ENCODE measurements at places on chromosomes 1 and 21.

DNA sequence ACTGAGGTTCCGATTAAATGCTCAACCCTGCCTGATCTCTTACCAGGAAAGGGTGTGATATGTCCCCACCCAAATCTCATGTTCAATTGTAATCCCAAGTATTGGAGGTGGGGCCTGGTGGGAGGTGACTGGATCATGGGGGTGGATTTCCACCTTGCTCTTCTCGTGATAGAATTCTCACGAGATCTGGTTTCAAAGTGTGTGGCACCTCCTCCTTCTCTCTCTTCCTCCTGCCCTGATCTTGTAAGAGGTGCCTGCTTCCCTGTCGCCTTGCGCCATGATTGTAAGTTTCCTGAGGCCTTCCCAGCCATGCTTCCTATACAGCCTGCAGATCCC lies 34.9 kb downstream of the RSPH1 start:
- no peak for DNase-seq

GRCh38 chr1:111836111-111836510 lies 80.4 kb downstream of the DDX20 start:
- no peak for DNase-seq

DNA sequence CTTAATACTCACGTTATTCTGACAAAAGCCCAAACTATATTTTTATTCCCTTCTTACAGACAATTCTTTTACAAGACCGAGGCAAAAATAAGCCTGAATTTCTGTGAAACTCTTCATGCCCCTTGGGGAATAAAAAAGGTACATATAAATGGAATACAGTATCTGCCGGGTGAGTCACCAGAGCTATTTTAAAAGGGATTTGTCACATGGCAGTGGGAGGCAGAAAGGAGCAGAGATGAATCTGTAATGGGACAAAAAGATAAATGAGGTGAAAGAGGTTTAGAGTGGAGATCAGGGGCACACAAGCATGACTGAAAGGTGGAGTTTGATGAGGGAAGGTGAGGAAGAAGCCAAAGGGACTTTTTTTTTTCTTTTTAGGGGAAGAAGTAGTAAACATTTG lies 8.8 kb downstream of the XCL1 start:
- no peak for DNase-seq

DNA sequence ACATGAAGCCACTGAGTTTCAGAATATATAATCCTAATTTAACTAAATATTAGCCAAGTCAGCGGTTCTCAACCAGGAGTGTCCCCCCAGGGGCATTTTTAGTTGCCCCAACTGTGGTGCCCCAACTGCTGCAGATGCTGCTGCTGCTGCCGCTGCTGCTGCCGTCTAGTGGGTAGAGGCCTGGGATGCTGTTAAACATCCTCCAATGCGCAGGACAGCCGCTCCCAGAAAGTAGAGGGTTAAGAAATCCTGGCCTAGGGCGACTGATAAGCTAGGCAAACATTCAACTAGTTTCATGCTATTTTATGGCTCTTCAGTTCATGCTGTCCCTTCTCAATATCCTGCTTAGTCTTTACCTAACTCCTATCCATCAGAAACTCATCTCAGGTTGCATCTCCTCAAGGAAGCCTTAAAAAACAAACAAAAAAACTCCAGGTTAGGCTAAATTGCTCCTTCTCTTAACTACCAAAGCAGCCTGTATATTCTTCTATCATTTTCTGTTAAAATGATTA lies 9.9 kb upstream of the DCAF6 start:
- no peak for DNase-seq

- no peak for DNase-seq
These were observed 55.0 kb downstream of the ALG14 start for GRCh38 chr1:95017775-95018174.

GRCh38 chr1:160338580-160338979 lies 4.5 kb downstream of the COPA start:
- DNase-seq = no peak

DNA sequence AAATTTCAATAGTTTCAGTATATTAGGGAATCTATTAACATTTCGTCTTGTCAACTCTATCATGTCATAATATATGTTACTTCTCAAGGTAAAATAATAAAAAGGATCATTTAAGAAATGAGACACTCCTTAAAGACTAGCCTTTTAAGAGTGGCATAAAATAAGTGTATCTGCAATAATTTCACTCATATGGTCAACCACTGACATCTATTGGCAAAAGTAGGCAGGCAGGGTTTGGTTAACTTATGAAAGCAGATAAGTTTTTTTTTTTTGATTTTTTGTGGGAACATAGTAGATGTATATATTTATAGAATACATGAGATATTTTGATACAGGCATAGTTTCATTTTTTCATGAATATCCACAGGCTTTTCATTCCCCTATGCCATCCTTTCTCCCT lies 5.5 kb upstream of the RGS21 start:
- no peak for DNase-seq

- DNase-seq = no peak
These were observed 10.1 kb upstream of the SERTAD4 start for GRCh38 chr1:210222340-210223006.

GRCh38 chr1:208951908-208952307 lies 631.6 kb upstream of the CAMK1G start:
- no peak for DNase-seq

DNA sequence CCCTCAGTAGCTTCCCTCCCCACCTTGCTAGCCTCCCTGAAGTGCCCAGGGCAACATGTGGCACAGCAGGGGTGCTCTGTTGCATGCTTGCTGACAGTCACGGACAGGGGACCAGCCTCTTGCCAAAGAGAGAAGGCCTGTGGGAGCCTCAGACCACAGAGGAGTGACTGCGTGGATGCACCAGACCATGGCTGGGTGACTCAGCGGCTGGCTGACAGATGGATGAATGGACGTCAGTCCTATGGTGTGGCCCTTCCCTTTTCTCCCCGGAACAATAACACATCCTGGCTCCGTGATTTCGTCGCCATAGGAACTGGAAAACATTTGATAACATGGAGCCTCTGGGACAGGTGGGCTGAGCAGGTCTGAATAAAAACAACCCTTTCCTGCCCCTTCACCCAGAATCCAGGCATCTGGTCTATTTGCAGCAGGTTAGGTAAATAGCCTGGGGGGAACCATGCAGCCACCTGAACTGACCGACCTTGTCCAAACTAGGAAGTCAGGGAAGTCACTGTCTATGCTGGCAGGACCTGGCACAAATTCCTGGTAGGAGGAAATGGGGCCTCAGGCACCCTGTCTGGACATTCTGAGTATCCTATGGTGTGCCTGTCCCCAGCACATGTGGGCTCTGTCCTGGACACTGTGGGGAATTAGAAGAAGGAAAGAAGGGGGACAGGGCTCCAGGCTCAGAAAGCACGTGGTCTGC lies 53.3 kb downstream of the NENF start:
- DNase-seq = no peak

DNA sequence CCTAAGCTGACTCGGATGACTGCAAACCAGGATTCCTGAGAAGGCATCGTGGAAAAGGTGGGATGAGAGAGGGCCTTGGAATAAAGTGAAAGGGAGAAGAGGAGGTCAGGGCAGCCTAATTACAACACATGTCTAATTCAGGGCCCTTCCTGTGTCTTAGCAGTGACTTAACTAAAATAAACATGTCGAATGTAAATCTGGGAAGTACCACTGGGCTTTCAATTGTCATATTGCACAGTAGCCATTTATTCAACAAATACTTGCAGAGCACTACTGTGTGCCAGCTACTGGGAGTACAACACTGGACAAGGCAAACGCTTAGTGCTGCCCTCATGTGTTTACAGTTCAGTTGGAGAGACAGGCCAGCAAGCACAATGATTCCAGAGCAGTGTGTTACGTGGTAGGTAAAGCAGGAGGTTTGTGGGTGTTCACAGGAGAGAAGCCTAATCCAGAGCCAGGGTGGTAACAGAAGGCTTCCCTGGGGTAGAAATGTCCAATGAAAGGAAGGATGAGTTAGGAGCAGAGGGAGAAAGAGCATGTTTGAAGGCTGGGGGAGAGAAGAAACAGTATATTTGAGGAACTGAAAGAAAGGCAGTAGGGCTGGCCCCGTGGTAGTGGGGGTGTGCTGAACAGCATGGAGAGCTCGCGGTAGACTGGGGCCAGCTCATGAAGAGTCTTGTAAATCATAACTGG lies 38.0 kb upstream of the RASAL2 start:
- DNase-seq = no peak

DNA sequence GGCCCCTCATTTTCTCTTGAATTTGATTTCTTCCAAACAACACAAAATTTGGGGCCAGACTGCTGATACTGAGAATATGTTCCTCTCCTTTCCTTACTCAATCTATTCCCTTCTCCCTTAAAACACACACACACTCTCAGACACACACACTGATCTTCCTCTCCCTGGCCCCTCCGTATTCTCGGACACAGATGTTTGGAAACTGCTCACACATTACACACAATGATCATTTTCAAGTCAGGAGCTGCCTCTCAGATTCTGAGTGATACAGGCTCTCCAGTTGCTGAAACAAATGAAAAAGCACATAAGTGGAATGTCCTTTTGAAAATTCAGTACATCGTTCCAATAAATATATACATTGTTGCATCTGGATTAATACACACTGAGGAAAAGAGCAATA lies 161.3 kb downstream of the CLEC20A start:
- no peak for DNase-seq

DNA sequence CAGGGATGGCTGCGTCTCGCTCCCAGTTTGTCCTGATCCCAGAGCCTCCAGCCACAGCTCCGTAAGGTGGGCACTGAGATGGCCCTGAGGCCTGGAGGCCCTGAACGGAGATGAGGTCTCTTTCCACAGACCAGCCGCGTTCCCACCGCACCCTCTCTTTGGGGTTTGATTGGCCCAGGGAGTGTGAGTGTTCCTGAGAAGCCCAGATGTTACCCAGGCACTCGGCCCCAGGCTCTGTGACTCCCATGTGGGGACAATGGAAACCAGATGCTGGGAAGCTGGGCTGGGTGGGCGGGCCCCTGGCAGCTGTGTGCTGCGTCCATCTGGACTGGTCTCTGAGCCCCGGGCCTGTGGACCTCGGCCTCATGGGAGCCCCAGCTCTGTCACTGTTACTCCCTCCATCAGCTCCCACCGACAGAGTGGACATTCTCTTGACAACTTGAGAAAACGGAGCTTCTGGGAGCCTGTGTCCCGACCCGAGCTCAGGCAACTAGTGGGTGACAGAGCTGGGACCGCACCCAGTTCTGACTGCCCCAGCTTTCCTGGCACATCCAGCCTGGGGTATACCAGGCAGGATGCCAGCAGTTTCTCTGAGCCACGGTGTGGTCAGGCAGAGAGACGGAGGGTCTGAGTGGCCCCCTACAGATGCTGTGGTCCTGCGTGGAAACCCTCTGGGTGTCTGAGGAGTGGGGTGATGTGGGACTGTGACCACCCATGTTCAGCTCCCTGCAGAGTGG lies 9.8 kb upstream of the COL6A1 start:
- no peak for DNase-seq

GRCh38 chr1:195097316-195097715 lies 1510.9 kb downstream of the KCNT2 start:
- DNase-seq = no peak

- no peak for DNase-seq
These were observed 205.6 kb downstream of the HIVEP3 start for GRCh38 chr1:41713141-41713540.

DNA sequence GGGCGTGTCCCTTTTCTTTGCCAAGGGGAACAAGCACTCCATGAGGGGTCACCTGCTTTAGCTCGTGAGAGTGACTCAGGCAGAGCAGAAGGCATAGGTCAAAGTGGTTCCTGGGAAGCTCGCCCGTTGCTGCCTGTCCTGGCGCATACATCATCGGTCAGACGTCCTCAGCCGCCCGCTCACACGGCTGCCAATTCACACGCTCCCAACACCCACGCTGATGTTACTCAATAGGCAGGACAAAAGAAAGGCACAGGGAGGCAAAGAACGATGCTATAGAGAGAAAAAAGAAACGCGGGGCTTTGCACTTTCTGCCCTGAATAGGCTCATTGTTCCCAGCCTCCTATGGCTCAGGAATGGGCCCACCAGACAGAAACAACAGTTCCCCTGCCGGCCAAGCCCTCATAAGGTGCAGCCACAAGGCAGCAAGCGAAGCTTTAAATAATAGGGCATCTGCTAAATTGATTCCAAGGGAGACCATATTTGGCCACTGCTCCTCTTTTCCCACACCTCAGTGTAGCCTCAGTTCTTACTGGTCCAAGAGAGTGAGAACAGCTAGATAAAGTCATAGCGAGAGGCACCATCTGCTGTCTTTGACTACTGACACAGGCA lies 38.7 kb downstream of the VTCN1 start:
- DNase-seq = peak; percentile 95

DNA sequence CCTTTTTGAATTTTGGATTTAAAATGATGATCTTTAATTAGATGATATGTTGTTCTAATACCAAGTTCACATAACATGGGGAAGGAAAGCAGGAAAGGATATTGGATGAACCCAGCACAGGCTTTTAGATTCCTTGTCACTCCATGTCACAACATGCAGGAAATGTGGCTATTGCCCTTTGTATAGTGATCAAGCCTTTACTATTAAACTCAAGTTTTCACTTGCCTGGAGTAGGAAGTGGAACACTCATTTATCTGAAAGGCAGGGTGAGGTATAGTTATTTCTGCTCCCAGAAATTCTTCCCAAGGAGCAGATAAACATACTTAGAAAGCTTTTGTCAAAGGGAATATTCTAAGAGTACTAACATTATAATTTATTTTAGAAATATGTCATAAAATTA lies 37.2 kb upstream of the BCAS2 start:
- DNase-seq = no peak

DNA sequence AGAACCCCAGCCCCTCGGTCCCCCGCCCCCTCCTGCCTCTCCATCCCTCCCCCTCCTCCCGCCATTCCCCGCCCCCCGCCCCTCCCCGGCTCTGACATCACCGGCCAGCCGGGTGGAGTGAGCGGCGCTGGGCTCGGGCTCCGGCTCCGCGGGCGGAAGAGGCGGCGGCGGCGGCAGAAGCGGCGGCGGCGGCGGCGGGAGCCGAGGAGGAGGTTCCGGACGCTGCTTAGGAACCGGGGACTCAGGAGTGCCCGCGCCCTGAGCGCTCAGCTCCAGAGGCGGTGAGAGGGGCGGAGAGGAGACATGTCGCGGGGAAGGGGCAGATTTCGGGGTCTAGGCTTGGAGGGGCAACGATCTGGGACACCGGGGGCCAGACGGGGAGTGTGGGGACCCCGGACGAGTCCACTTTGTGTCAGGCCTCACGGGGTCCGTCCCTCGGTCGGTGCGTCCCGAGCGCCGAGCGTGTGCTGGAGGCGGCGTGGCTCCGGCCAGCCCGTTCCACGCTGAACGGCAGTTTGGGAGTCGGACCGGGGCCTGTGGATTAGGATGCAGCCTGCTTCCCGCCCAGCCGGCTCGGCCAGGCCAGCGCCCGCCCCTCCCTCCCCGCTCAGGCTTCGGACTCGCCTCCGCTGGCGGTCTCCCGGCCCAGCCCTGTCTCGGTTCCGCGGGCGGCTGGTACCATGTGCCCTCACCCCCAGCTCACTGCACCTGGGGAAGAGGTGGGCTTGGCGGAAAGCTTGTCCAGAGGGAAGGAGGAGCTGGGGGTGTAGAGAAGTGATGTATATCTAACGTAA lies at the start of gene PEA15:
TSS of gene PEA15 (plus strand) at position 143 of the 794 bp plus-strand sequence. CDS start 6,161 bp downstream, outside the sequence.
- DNase-seq = peak; percentile 89

- DNase-seq = no peak
These were observed 796 bp upstream of the TDRKH start for GRCh38 chr1:151790940-151791651.

GRCh38 chr1:3054474-3054873 lies 14.5 kb upstream of the PRDM16 start:
- no peak for DNase-seq
